ENCODE measurements at places on chromosomes 5 and 9.

DNA sequence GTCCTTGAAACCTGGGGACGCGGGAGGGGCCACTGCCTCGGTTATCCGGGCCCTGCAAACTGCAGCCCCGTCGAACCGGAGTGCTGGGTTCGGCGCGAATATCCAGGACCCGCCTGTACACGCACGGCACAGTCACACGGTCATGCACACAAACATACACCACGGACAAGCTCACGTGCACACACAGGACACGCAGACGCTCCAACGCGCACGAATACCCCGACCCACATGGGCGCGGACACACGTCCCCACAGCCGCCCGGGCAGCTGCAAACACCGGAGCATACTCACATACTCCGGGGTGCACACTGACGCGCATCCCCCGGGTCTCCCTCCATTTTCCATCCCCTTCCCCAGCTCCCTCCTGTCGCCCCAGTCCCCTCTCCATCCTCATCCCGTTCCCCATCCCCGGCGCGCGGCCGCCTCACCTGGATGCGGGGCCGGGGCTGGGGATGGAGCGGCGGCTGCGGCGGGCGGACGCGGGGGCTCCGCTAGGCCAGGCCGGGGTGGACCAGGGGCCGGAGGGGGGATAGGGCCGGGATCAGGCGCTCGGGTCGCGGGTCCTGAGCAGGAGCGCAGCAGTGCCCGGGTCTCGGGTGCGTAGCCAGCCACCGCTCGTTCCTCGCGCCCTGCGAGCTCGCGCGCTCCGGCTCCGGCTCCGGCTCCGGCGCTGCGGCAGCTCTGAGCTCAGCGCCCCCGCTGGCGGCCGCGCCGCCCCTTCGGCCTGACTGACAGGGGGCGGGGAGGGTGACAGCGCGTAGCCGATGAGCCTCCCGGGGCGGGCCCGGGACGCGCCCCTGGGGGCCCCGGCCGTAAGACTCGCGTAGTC is at the start of the genes EIF4E1B and SNCB:
TSS of gene EIF4E1B (plus strand) at position 823 of the 828 bp plus-strand sequence. CDS start 12,113 bp downstream, outside the sequence.
TSS of gene SNCB (minus strand) at position 682 of the 828 bp plus-strand sequence. CDS start 880 bp downstream, outside the sequence.
- no peak for DNase-seq

- no peak for DNase-seq
Measured at GRCh38 chr9:124238546-124239140, 19.1 kb upstream of the NEK6 start.

- DNase-seq = no peak
Measured at GRCh38 chr9:3205421-3206095, 320.2 kb downstream of the RFX3 start.

DNA sequence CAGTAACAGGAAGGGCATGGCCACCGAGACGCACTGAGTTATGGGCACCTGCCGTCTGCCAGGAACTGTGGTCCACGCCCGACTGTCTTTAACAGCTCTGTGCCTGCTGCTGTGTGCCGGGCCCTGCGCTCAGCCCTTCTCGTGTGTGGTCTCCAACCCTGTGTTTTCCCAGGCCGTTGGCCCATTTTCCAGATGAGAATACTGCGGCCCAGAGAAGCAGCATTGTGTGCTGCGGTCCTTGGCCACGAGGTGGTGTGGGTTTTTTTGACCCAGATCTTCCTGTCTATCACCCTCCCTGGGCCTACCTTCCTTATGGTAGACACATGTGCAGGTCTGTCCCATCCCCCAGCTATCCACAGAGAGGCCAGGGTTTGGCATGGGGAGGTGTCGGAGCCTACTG is 47.0 kb downstream of the RXRA start:
- no peak for DNase-seq

Data from femur (tissue), 1 donor.